NCI-H446 (cell line): ENCODE measurements at places on chromosomes 12 and 14.

- peak; percentile 20 for DNase-seq
These were observed 1.0 kb downstream of the GMFB start for GRCh38 chr14:54487771-54488170.

DNA sequence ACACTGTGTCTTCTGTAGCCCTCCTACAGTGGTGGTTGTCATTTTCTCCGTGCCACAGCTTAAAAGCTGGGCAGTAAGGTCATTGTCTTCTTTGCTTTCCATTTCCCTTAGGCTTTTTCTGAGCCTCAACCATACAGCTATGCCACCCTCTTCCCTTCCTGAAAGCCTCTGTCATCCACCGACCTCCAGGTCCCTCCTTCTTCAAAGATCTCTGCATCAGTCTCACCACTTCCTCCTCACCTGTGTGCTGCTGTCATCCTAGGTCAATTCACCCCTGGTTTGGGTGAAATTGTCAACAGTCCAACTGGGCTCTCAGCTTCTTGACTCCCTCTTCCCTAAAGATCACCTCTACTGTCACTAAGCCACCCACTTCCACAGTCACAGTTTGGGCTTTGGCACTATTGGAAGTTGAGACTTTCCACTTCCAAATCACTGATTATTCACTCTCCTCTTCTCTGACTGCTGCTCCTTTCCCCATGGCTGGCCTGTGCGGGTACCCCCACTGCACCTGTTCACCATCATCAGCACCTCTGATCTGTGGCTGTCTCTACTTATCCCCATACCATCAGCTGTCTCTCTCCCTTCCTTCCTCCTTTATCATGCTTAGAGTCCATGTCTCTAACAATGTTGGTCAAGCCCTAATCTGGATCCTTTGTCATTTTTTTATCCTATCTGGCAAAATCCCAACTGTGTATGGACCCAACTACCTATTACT lies 15.5 kb upstream of the TSPAN9 start:
- DNase-seq: no peak

DNA sequence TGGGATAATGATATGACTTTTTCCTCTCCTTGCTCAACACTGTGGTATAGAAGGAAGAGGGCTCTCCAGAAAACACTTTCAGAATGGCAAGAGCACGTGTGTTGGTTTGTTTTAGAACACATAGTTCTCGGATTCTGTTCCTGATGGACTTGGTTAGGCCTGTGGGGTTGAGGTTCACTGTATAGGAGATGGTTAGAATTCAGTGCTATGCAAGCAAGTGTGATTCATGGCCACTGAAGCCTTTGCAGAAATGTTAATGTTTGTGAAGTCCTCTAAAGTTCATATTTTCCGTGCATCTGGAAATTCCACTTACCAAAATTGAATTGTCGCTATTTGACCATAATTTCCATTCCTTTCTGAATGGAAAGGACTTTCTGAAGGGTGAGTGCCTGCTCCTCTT lies 233.2 kb upstream of the DDHD1 start:
- DNase-seq: no peak

- DNase-seq: no peak
These were observed 345.8 kb downstream of the TMEM132D start for GRCh38 chr12:129558036-129558435.

GRCh38 chr12:57899010-57899662 lies 42.2 kb upstream of the ATP23 start:
- DNase-seq: no peak

DNA sequence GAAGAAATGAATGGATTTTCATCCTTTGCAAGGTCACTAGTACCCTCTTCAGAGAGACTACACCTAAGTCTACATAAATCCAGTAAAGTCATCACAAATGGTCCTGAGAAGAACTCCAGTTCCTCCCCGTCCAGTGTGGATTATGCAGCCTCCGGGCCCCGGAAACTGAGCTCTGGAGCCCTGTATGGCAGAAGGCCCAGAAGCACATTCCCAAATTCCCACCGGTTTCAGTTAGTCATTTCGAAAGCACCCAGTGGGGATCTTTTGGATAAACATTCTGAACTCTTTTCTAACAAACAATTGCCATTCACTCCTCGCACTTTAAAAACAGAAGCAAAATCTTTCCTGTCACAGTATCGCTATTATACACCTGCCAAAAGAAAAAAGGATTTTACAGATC lies 40.8 kb downstream of the SPATA7 start:
- DNase-seq: no peak

DNA sequence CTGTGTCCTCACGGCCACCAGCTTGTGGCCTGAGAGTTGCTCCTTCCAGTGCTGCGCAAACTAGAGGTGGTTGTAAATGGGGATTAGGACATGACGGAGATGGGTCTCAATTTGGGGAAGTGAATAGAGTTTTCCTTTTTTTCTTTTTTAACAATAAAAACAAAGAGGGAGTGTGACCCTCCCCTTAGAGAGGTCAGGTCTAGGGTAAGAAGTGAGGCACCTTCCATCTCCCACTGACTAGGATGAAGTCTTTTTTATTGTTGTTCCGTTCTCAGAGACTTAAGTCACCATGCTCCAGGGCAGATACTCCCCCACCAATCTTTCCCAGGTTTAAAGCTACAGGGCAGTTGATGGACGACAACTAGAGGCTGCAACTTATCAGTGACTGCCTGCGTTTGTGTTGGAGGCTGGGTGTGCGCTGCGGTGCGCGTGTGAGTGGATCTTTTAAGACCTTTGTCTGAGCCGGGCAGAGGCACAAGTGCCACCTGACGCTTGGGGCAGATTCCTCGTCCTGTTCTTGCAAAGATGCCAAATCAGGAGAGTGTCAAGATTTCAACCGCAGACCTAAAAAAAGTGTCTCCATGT lies 2.1 kb upstream of the GSC start:
- DNase-seq: no peak

GRCh38 chr14:54533100-54533499 lies 23.4 kb downstream of the CGRRF1 start:
- DNase-seq: no peak

DNA sequence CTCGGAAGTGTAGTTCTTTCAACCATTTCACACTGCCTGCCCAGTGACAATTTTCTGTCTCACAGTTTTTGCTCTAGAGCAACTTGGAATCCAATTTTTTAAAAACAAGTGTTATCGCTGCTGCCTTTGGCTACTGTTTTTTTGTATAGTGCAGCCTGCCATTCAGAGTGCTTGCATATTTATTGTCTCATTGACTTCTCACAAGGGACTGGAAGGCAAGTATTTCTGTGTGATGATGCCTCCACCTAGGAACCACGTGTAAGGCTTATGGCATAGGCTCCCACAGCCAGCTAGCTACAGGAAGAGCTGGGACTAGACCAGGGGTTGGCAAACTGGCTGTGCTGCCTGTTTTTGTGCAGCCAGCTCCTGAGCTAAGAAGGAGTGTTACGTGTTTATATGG lies 903 bp downstream of the PARPBP start:
- DNase-seq: no peak

DNA sequence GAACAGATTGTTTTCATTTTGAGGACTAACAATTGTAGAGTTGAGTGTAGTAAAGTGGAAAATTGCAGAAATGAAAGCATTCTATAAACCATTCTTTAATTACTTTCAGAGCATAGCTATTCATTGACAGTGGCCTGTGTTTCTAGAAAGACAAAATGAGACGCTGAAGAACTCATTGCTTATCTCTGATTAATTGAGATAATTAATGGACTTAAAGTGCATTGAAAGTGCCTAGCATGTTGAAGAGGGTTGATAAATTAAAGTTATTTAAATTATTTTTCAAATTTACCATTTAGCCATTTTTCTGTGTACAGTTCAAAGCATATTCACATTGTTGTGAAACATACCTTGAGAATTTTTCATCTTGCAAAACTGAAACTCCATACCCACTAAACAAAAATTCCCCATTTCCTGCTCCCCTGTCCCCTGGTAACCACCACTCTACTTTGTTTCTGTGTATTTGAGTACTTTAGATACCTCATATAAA lies 57.4 kb downstream of the DAAM1 start:
- DNase-seq: no peak

- DNase-seq: no peak
These were observed 74.8 kb downstream of the PAPOLA start for GRCh38 chr14:96576937-96577336.

DNA sequence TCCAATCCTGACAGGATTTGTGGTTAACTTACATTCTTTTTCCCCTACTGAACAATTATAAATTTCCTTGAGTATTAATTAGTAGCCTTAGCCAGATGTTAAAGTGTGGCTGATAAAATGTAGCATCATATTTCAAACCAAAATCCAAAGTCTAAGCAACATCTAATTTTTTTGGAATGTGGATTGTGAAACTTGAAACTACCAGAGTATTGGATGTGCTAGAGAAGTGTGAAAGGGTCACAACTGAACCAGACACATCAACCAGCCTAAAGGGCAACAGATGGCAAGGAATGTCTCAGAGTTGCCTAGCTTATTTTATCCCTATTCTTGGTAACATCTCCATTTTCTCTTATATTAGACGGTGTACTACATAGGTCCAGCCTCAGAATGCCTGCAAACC lies 153.1 kb upstream of the DCN start:
- no peak for DNase-seq

GRCh38 chr12:20656600-20656999 lies 38.5 kb upstream of the SLCO1C1 start:
- no peak for DNase-seq

DNA sequence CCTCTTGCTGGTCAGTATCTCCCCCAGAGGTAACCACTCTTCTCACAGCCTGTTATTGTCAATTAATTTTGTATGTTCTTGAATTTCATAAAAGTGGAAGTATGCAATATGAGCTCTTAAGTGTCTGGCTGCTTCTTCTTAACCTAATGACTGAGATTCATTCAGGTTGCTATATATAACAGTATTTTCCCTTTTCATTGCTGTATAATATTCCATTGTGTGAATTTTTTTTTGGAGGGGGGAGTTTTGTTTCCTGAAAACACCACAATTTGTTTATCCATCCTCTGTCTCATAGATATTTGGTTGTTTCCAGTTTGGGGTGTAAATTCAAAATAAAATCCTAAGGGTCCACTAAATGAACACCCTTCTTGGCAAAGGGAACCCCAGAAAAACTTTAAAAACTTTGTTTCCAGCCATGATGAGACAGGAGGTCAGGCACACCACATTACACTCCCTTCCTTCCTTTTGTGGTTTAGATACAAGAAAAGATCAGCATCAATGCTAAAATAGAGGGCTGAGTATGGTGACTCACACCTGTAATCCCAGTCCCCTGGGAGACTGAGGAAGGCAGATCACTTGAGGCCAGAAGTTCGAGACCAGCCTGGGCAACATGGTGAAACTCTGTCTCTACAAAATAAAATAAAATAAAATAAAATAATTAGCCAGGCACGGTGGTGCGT lies 4.1 kb upstream of the DAO start:
- no peak for DNase-seq

GRCh38 chr12:44336577-44336976 lies 500.7 kb downstream of the TMEM117 start:
- no peak for DNase-seq

DNA sequence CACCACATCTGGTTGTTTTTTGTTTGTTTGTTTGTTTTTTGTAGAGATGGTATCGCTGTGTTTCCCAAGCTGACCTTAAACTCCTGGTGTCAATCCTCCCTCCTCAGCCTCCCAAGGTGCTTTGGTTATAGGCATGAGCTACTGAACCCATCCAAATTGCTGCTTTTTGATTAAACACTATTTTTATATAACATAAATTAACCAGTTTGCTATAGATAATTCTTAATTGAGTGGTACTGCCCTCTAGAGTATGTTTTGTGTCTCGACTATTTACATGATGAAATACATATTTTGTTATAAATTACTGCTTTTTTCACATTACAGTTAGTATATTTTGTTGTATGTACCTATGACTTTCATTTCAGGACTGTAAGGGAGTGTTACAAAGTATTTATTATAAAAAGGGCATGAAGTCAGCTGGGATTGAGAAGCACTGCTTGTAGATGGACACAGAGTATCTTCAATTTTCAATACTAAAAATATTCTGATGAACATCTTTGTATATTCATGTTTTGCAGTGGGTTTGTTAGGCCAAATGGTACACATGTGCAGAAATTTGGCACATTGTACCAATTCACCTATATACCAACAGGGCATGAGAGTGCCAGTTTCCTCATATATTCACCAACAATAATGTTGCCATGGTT lies 14.9 kb upstream of the SCAF11 start:
- DNase-seq: no peak

- no peak for DNase-seq
These were observed 65.0 kb downstream of the PITPNM2 start for GRCh38 chr12:123085730-123086487.

DNA sequence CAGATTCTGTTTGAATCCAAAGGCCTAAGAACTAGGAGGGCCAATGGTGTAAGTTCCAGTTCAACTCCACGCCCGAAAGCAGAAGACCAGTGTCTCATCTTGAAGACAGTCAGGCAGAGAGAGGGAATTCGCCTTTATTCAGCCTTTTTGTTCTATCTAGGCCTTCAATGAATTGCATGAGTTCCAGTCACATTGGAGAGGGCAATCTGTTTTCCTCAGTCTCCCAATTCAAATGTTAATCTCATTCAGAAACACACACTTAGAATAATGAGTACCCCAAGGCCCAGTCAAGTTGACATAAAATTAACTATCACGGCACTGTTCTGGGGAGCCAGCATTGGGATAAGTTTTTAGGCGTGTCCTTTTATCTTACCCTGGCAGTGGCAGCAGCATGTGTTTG lies 65.8 kb downstream of the C14orf39 start:
- no peak for DNase-seq

DNA sequence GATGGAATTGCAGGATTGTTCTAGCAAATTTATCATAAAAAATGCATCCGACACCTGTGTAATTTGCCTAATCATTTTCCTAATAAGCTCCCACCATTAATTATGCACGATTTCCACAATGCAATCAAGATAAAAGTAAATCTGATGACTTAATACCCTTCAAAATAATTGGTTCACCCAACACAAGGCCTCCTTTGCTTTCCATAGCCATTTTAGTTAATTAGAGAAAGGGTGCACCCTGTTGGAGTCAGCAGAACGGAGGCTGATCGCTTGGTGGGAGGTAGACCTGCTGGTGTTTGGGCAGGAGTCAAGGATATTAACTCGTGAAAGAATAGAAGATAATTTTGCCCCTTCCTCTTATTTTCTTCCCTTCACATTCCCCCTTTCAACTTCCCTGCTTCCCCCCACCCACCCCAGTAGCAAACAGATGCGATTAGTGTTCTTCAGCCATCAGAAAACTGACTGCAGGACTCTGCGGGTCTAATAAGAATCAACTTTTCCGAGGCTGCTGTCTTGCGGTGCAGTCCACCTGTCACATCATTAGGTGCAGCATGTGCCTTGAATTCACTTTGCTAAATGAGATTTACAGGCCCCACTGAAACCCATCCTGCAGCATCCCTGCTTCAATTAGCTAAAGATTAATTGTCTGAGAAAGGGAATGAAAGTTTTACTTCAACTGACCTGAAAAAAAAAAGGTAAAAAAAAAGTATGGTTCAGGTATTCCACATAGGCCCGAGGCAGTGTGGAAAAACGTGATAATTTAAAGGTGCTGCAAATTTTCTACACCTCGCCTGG lies 553.7 kb upstream of the LMO3 start:
- no peak for DNase-seq

DNA sequence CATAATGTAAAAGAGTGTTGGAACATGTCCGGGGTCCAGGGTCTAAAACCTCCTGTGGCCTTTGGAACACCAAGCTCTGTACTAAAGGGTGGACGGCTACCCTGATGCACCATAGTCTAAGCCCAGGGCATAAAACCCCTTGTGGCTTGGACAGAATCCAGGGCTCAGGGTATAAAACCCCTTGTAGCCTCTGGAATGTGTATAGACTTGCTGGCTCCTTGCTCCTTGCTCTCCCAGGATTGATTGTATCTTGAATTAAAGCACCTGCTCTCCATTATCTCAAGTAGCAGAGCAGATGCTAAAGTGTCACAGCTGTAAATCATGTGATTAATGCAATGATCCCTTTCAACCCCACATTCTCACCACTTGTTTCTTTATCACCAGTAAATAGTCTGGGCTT lies 556.5 kb downstream of the LRFN5 start:
- DNase-seq: no peak
